ENCODE measurements at places on chromosomes 1 and 21.
A peak's percentile ranks its signal among the peaks of the same experiment; 100 is the strongest.

DNA sequence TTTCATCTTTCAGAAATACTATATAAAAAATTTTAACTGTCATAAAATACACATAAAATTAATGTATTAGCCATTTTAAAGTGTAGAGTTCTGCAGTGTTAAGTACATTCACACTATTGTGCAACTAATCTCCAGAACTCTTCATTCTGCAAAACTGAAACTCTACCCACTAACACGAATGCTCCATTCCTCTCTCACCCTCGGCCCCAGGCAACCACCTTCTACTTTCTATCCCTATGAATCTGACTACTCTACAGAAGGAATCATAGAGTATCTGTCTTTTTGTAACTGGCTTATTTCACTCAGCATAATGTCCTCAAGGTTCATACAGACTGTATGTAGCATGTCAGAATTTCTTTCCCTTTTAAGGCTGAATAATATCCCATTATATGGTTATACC lies 43.4 kb downstream of the LTN1 start:
- no peak for DNase-seq

GRCh38 chr1:156750711-156751450 lies 594 bp downstream of the HDGF start:
- DNase-seq = peak; percentile 79

DNA sequence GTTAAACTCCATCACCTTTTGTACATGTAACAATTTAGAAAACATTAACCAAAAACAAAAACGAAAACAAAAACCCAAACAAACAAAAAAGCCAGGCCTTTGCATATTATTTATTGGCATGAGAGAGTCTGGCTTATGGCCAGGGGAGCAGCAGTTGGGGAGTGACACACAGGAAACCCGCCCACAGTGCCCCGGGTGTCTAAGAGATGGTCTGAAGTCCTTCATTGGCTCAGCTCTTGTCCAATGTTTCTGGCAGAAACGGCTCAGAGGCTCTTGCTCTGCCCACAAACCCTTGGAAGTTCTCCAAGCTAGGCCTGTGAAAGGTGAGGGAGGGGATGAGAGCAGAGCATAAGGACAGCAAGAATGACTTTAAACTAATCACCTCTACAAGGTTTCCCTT lies 131.5 kb downstream of the CNIH3 start:
- DNase-seq = no peak

- no peak for DNase-seq
Measured at GRCh38 chr1:55362558-55362957, 147.4 kb upstream of the USP24 start.

DNA sequence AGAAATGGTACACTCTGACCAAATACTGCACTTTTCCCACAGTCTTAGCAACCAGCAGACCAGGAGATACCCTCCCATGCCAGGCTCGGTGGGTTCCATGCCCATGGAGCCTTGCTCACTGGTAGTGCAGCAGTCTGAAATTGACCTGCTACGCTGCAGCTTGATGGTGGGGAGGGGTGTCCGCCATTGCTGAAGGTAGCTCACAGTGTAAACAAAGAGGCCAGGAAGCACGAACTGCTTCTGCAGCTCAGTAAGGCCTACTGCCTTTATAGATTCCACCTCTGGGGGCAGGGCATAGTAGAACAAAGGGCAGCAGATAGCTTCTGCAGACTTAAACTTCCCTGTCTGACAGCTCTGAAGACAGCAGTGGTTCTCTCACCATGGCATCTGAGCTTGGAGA lies 12.3 kb upstream of the IFI44L start:
- no peak for DNase-seq

DNA sequence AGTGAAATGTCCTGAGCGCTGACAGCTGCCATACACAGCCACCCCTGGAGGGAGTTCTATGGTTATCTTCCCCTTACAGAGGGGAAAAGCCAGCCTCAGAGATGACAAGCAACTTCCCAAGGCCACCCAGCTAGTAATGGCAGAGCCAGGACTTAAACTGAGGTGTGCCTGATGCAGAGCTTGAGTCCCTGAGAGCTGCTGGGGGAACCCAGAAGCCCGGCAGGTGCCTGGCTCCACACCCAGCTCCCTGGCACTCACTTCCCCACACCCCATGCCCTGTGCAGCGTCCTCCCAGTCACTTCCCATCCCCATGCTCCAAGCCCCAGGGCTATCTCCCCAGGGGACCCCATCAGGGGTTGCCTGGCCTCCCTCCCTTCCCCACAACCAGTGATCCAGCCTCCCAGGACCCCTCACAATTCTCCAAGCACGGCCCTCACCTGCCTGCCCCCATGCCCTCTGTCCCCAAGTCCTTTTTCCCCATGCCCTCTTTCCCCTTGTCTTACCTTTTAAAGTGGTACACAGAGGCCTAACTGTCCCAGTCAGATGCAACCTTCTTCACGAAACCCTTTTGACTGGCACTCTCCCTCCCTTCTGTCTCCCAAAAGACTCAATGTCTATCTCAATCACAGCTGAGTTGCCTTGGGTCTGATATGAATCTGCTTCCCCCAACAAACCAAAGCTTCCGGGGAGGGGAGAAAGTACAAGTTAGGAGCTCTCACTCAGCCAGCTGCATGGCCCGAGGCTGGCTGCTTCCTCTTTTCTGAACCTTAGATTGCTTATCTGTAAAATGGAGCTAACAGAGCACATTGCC lies 39.8 kb upstream of the LRP8 start:
- DNase-seq = no peak

DNA sequence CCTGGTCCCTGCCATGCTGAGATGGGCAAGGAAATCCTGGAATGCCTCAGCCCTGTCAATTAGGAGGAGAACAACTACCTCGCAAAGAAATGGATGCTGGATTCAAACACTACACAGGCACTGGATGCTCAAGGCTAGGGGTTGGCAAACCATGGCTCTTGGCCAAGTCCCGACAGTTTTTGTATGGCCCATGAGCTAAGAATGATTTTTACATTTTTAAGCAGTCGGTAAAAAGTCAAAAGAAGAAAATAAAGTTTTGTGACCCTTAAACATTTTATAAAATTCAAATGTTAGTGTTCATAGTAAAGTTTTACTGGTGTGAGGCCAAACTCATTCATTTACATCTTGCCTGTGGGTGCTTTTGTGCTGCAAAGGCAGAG lies 6.5 kb downstream of the CDK18 start:
- DNase-seq = no peak

Data from right kidney (tissue), 9 donors.